Activated T-cell treated with anti-CD3 and anti-CD28 coated beads for 24 hours (primary cell): ENCODE measurements at places on chromosomes 7 and 10.
A peak's percentile ranks its signal among the peaks of the same experiment; 100 is the strongest.

DNA sequence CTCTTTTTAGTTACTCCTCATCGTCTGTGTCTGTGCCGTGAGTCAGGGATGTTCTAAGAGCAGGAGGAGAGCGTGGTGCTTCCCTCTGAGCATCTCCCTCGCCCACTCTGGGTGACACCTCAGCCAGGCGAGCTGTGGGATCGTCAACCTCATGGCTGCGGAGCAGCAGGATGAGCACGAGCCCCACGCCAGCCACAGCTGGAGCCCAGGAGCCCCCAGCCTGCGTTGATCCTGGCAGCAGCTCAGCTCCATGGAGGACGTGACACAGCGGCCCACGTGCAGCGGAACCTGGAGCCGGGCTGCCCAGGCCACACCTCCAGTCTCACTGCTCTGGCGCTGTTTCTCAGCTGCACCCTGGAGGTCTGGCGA lies 512.0 kb downstream of the PTPRN2 start:
- DNase-seq = no peak

DNA sequence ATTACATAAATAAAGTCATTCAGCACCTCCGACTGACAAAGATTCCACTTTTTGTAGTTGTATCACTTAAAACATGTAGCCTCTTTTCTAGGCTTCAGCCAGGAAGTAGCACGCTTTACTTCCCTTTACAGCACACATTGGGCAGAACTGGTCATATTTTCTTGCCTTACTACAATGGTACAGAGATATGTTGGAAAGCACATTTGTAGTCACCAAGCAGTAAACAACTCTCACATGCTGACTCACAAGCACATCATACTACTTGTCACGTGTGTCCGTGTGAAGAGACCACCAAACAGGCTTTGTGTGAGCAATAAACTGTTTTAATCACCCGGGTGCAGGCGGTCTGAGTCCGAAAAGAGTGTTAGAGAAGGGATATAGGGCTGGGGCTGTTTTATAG lies 1071.8 kb downstream of the DNAJB9 start:
- no peak for DNase-seq

GRCh38 chr10:32315424-32315823 lies 31.5 kb downstream of the EPC1 start:
- DNase-seq = no peak

GRCh38 chr7:53984776-53985175 lies 557.4 kb upstream of the VSTM2A start:
- no peak for DNase-seq

DNA sequence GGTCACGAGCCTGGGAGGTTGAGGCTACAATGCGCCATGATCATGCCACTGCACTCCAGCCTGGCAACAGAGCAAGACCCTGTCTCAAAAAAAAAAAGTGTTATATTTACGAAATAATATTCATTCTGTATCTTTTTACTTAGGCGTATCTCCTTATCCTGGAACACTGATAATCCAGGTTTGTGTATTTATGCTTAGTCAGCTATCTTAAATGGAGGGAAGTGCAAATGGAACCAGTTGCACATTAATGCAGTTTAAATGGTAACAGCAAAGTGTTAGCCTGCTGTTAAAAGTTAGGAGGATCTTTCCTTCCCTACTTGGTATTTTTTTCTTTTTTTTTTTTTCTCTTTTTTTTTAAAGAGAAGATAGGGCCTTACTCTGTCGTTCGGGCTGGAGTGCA lies 36.0 kb upstream of the RBM20 start:
- DNase-seq = no peak

- DNase-seq = peak; percentile 35
Measured at GRCh38 chr10:71974489-71975021, 10.4 kb downstream of the CHST3 start.

DNA sequence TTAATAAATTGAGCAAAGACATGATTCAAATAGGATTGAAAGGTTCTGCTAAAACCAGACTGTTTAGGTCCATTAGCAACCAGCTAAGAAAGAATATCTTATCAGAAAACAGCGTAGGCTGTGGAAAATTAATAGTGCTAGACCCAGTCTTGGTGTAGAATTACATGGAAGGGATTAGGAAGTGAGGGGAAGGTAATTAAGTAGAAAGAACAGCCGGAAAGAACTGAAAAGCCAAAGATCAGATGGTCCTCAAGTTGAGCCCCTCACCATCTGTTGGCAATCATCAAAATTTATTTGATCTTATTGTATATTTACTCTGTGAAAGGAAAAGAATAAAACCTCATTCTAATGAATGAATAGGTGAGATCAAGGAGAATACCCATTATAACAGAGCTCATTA lies 50.1 kb downstream of the COL1A2 start:
- DNase-seq = no peak
